ENCODE measurements at places on chromosomes 11 and 22.

DNA sequence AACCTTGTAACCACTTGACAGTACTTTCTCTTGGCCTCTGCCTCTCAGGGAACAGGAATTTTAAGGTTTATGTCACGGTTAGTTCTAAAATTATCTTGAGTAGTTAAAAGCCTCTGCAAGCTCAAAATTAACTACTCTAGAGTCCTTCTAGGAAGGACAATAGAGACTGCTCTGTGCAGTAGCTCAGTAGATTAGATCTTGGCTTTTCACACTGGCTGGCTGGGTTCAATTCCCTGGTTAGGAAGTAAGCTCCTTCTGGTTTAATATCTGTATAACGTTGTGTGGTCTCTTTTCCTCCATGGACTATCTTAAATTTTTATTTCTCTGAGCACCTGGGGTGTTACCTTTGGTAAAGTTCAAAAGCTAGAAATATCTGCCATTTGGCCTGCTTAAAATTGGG lies 109.2 kb downstream of the AASDHPPT start:
- no peak for DNase-seq

DNA sequence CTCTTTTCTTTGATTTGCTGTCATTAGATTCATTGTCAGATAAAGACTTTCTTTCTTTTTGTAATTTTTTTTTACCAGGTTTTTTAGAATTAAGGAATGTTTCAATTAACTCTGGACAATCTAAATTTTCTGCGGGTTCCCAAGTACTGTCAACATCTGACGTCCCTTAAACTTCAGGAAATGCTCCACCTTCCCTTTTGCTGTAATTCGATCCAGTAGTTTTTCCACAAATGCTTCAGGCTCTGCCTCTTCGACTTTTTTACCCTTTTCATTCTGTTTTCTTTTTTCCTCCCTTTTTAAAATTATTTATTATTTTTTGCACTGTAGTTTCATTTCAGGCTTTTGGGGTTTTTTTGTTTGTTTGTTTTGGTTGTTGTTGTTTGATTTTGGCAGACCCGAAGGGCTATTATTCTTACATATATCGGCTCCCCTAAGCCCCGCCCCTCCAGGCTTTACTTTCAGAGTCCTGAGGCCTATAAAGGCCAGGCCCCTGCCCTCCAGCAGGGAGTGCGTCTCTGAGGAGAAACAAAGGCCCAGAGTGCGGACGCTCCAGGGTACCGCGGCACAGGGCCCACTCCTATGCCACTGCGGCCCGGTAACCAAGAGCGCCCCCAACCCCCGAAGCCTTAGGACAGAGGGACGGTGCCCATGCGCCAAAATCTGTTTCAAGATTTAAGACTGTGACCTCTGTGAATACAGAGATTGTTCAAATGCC lies 116.4 kb downstream of the TYR start:
- DNase-seq, result peak; percentile 31

- DNase-seq, result no peak
Observed at GRCh38 chr11:61061081-61061826, 41.0 kb upstream of the CD5 start.

DNA sequence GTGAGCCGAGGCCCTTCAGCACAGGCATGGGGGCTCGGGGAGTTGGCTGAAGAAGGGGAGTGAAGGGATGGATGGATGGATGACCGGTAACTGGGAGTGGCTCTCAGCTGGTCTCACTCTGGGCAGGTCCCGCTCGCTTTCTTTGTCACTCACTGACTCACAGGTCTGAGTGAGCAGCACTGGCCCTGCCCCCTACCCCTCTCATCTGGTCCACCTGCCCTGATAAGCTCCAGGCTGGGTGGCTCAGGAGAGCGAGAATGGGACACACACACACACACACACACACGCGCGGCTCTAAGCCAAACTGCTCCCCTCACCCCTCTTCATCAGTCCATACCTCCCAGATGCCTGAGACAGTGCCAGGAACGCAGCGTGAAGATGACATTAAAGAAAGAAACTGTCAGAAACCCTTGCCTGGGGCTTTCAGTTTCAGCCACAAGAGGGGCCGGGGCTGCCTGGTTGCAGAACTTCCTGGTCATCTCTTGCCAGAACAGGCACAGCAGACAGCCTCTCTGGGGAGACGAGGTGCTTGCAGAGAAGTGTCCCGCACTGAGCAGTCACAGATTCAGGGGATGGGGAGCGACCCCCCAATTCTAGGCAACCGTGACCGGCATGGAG lies 16.5 kb upstream of the SHISAL1 start:
- DNase-seq, result no peak

DNA sequence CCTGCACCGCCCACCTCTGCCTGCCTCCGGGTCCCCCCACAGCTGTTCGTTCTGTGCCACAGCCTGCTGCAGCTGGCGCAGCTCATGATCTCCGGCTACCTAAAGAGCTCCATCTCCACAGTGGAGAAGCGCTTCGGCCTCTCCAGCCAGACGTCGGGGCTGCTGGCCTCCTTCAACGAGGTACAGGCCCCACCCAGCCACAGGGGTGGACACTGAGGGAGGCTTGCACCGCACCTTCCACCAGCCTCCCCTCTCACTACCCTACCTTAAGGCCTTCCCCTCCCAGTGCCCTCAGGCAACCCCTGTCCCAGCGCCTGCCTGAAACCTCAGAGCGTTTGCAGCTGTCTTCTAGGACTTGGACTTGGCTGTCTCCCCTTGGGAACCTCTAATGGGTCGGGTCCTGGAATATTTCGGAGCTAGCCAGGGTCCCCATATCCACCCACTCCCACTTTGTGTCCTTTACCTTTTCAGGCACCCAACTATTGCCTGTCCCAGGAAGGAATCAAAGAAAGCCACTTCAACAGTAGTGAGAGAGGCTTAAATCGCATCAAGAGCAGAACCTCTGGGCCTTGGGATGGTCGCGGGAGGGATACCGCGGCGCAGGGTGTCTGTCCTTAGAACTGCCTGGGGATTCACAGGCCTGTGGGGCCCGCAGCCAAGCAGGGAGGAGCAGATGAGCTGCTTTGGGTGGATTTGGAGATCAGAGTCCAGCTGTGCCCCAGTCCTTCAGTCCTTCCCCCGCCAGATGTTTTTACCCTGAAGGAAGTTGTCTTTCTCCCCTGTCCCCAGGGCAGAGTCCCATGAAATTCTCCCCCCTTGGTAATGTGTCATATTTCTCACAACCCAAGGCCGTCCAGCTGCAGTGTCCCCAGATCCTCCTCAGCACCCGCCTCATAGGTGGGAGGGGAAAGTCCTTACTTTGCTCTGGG lies 13.3 kb downstream of the SLCO2B1 start:
- DNase-seq, result no peak

GRCh38 chr11:107842412-107843100 lies 16.0 kb downstream of the SLC35F2 start:
- no peak for DNase-seq

- no peak for DNase-seq
Observed at GRCh38 chr11:12269104-12269441, 108.3 kb upstream of the PARVA start.

DNA sequence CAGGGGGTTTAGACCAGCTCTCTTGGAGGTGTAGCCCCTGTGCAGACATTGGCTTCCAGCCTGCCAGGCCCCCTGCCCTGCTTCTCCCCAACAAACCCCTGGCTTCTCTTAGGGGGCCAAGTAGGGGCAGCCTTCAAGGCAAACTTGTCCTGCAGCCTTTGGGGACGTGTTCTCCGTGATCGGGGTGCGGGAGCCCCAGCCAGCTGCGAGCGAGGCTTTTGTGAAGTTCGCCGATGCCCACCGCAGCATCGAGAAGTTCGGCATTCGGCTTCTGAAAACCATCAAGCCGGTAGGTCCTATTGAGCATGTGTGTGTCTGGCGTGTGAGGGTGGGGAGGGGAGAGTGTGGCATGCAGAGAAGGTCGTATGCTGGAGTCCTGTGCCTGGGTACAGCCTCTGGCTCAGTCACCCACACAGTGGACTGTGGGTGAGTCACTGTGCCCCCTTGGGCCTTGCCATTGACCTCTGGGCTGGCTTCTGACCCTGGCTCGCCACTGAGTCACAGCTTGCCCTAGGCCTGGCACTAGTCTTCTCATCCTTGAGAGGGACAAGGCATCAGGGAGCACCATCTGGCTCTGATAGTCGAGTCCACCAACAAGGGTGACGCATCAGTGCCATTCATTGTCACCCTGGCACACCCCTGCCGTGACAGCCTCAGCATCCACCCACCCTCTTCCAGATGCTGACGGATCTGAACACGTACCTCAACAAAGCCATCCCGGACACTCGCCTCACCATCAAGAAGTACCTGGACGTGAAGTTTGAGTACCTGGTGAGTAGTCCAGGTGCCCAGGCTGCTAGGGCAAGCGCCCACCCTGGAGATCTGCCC lies 11.4 kb downstream of the SLC16A8 start:
- DNase-seq, result no peak

GRCh38 chr11:2903672-2904011 lies 18.1 kb upstream of the CDKN1C start:
- DNase-seq, result no peak

- DNase-seq, result no peak
Observed at GRCh38 chr11:36288442-36289225, 590 bp downstream of the COMMD9 start.

- DNase-seq, result no peak
Observed at GRCh38 chr11:2217211-2218030, 45.8 kb upstream of the TH start.
